ENCODE measurements at places on chromosomes 6 and 20.

DNA sequence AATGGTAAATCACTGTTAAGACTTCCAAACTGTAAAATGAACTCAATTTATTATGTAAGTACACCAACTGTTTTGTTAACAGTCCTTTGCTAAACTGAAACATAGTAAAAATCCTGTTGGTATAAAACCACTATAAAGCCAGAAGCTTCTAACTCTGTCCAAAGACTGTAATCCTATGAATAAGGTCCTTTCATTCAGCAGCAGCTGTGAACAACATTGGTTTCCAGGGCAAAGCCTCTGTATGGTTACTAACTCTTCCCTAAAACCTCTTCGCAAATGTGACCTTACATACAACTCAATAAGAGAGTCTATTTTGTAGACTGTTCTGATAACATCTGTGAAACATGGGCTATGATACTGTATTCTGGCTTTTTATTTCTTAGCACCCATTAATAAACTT lies 40.1 kb downstream of the NUP153 start:
- DNase-seq: no peak

DNA sequence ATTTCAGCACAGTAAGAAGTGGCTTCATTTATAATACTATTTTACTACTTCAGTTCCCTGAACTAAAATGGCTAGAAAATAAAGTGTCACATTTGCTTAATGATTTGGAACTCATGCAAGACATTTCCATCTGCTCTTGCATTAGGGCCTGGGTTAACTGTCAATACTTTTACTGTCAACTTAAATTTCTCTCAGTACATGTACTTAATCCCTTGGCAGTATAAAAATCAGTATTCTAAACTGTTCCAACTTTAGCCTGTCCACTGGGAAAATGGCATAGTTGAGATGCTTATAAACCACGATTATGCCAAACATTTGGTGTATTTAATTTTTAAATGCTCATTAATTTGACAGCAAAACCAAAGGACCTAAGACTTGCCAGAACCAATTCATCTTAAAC lies 154.5 kb downstream of the ASCC3 start:
- no peak for DNase-seq

GRCh38 chr20:45358282-45359068 lies 4.5 kb upstream of the SYS1 start:
- no peak for DNase-seq

- no peak for DNase-seq
These were observed 133.4 kb upstream of the DTNBP1 start for GRCh38 chr6:15796130-15796771.

DNA sequence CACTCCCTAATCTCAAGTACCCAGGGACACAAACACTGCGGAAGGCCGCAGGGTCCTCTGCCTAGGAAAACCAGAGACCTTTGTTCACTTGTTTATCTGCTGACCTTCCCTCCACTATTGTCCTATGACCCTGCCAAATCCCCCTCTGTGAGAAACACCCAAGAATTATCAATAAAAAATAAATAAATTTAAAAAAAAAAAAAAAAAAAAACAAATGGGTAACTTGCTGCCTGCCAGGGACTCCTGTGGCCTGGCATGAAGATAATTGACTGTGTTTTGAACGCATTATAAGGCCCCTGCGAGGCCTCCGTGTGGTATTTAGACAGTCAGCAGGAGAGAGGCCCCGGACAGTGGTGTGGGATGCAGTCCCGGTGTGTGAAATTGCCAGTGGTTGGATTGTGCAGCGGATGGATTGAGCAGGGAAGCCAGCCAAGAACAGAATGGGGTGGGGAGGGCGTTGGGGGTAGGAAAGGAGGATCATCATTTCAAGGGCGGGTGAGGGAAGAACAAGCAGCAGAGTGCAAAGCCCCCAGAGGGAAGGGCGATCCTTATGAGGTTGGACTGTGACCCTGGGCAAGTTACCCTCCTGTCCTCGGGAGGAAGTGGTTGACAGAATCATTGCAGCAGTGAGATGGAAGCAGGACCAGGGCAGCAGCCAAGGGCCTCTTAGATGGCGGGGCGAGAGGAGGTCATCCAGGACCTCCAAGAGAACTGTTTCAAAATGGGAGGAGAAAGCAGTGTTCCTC lies 43.3 kb downstream of the PPARD start:
- no peak for DNase-seq

GRCh38 chr6:42864602-42865001 lies 14.8 kb upstream of the RPL7L1 start:
- no peak for DNase-seq

- no peak for DNase-seq
These were observed 273.0 kb upstream of the PREP start for GRCh38 chr6:105675715-105676397.

DNA sequence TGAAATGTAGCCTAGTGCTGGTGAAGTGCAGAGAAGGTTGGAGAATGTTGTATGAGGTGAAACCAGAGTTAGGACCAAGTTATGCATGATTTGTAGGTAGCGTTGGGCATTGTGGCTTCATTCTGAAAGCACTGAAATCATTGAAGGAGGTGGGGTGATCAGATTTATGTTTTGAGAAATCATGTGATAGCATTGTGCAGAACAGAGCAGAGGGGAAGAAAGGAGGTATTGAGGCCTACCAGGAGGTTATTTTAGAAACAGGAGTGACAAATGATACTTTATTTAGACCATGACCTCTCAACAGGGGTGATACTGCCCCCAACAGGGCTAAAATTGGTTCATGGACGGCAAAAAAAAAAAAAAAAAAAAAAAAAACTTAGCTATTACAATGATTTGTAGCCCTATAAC lies 15.6 kb upstream of the HMGN3 start:
- no peak for DNase-seq

GRCh38 chr6:153074761-153075160 lies 56.3 kb downstream of the RGS17 start:
- DNase-seq: no peak

DNA sequence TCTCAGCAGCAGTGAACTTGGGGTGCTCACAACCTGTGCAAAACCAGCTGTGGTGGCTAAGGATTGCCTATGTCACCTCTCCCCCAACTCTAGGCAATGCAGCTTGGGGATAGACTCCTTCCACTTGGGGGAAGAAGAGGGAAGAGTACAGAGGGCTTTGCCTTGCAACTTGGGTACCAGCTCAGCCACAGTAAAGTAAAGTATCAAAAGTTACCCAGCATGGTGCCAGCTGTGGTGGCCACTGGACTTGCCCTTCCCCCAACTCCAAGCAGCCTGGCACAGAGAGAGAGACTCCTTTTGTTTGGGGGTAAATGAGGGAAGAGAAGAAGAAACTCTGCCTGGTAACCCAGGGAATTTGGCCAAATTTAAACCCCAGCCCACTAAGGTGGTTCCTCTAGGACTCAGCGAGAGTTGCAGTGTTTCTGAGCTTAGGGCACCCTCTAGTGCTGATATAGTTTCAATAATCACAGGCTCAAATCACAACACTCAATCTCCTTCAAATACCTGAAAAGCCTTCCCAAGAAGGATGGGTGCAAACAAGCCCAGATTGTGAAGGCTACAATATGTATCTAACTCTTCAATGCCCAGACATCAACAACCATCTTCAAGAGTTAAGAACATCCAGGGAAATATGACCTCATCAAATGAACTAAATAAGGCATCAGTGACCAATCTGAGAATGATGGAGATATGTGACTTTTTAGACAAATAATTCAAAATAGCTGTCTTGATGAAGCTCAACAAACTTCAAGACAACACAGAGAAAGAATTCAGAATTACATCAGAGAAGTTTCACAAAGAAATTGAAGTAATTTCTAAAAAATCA lies 7.6 kb upstream of the DEFB129 start:
- DNase-seq: no peak

All from activated CD8-positive, alpha-beta memory T cell treated with anti-CD3 and anti-CD28 coated beads for 1 hour (primary cell).